NCI-H82 (cell line): ENCODE measurements at places on chromosomes 7 and 10.

DNA sequence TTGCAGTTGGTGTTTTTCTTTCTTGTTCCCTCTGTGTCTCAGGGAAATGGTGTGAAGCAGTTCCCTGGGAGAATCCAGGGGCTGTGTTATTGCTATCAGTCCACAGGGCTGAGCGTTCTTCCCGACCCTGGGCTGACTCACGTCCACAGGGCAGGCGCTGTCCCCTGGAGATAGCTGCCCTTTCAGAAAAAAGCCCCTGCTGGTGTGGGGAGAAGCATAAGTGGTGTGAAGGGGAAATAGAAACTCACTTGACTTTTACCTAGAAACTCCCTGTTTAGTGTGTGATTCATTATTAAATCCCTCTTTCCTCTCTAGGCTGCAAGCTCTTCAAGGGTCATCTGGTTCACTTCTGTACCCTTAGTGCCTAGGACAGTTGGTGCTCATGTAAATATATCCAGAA is 63.3 kb upstream of the SMNDC1 start:
- DNase-seq, result no peak

- DNase-seq, result no peak
Measured at GRCh38 chr7:145478541-145478940, 638.1 kb upstream of the CNTNAP2 start.

DNA sequence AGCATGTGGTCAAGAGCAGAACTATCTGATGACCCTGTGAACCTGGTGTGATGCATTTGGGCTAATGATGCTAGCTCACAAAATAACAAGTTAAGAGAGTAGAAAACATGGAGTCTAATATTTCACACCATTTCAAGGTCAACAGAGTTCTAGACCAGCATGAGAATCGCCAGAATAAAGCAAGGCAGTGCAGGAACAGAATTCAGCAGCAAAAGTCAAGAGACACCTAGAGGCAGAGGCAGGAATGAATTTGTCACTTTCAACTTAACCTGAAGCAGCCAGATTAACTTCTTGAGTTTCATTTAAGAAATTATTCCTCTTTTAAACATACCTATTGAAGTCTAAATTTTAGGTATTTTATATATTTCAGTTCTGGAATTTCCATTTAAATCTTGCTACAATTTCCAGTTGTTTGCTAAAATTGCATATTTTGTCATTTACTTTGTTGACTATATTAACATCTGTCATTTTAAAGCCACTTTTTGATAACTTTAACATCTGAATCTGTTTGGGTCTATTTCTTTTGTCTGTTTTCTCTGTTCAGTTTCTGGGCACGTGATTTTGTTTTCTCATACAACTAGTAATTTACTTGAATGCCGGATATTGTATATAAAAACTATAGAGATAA is 44.2 kb upstream of the PRSS58 start:
- peak; percentile 64 for DNase-seq

DNA sequence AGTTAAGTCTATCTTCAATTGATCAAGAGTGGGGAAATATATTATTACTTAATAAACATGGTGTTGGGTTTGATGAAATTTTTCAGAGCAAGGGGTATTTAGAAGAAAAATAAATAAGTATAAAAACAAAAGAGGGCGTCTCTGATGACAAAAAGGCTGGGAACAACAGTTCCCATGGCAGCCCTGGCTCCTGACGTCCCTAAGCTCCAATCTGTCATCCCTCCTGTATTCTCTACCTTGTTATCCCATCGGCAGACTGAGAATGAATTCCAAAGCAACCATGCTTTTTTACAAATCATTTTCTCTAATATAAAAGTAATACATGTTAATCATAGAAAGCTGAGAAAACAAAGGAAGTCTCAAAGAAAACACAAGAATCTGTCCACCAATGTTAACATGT is 55.5 kb downstream of the SORBS1 start:
- peak; percentile 1 for DNase-seq

DNA sequence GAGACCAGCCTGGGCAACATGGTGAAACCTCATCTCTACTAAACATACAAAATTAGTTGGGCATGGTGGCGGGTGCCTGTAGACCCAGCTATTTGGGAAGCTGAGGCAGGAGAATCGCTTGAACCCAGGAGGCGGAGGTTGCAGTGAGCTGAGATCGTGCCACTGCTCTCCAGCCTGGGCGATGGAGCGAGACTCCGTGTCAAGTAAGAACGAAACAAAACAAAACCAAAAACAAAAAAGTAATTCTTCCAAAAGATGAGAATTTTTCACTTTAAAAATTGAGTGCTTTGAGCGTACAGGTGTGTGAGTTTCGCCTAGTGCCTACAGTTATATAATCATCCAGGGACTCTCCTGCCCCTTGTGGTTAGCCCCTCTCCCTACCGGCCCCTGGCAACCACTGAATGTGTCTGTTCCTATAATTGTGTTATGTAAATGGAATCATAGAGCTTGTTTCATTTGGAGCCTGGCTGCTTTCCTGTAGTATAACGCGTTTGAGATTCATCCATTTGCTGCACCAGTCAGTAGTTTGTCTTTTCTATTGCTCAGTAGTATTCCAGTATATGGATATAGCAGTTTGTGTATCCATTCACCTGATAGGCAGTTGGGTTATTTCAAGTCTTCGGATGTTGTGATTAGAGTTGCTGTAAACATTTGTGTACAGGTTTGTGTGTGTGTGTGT is 80.0 kb downstream of the RBM33 start:
- peak; percentile 33 for DNase-seq

DNA sequence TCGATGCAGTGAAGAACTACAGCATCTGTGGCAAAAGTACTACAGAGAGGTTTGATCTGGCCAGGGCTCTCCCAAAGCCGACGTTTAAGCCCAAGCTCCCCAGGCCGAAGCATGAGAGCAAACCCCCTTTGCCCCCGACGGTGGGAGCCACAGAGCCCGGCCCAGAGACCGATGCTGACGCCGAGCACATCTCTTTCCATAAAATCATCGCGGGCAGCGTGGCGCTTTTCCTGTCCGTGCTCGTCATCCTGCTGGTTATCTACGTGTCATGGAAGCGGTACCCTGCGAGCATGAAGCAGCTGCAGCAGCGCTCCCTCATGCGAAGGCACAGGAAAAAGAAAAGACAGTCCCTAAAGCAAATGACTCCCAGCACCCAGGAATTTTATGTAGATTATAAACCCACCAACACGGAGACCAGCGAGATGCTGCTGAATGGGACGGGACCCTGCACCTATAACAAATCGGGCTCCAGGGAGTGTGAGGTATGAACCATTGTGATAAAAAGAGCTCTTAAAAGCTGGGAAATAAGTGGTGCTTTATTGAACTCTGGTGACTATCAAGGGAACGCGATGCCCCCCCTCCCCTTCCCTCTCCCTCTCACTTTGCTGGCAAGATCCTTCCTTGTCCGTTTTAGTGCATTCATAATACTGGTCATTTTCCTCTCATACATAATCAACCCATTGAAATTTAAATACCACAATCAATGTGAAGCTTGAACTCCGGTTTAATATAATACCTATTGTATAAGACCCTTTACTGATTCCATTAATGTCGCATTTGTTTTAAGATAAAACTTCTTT is 2.3 kb downstream of the LRRTM3 start:
- DNase-seq, result peak; percentile 4

- DNase-seq, result no peak
Measured at GRCh38 chr10:43862756-43863155, 214.1 kb upstream of the ZNF32 start.

- DNase-seq, result no peak
Measured at GRCh38 chr7:36916619-36917018, 192.3 kb upstream of the AOAH start.

- peak; percentile 52 for DNase-seq
Measured at GRCh38 chr10:28367929-28368484, 65.1 kb upstream of the MPP7 start.

- no peak for DNase-seq
Measured at GRCh38 chr10:105540381-105540780, 899.3 kb downstream of the SORCS3 start.

DNA sequence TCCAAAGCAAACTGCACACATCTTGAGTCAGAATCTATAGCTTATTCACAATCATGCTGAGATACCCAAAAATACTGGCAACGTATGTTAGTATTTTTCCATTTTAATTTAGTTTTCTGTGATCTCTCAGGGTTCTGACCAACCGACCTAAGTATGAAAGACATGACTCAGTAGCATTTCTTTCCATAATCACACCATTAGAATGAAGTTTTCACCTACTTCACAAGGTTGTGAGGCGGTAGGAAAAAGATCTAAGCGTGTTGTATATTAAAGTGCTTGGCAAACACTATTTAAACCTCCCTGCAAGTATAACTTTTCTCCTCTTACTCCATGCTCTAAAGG is 49.1 kb downstream of the PLCE1 start:
- no peak for DNase-seq

DNA sequence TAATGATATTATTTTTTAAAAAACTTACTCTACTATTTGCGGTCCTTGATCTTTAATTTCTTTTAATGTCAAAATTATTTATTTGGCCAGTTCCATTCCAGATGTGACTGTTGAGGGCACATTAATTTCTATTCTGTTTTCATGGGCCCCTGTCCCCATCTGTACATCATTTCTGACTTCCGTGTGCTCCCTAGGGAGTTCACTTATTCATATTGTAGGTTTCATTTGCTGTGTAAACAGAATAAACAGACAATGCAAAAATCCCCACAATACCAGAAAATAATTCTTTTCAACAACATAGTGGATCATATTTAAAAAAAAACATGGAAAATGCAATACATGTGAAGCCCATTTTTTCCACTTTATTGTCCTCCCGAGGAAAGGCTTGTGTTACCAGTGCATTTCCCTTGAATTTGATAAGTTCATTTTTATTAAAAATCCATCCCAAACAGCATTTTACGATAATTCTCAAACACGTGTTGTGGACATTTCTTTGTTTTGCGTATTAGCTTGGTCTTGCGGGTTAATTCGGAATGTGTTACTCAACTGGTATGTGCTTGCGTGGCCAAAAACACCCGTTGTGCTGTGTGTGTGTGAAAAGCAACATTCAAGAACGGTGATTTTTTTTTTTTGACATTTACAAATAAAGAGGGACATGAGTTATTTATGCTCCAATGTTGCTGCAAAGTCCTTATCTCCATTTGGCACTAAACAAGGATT is 138.4 kb downstream of the MGMT start:
- peak; percentile 8 for DNase-seq
